GM12864 (cell line): ENCODE measurements at places on chromosomes 7 and 10.
A peak's percentile ranks its signal among the peaks of the same experiment; 100 is the strongest.

DNA sequence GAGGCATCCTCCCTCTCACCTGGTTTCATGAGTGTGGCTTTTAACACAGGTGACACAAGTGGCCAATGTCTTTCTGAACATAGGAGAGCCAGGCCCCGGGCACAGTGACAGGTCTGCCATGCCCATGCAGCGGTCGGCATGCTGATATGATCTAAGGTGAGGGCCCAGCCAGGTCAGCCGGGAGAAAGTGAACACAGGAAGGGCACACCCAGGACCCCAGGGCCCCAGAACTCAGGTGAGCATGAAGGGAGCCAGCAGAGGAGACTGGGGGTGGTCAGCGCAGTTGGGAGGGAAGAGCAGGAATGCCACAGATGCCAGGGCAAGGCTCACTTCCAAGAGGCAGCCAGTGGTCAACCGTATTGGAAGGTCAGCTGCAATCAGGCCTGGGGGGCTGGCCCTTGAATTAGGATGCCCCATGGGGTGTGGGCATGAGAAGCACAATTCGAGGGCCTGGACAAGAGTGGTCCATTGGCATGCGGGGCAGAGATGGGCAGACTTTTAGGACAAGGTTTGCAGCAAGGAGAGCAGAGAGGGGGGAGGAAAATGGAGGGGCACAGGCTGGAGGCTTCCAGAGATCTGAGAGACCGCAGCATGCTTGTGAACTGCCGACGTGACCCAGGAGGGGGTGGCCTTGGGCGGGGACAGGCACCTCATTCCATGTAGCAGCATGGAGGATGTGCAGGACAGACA, 3.9 kb upstream of the INPP5A start:
- DNase-seq: no peak

DNA sequence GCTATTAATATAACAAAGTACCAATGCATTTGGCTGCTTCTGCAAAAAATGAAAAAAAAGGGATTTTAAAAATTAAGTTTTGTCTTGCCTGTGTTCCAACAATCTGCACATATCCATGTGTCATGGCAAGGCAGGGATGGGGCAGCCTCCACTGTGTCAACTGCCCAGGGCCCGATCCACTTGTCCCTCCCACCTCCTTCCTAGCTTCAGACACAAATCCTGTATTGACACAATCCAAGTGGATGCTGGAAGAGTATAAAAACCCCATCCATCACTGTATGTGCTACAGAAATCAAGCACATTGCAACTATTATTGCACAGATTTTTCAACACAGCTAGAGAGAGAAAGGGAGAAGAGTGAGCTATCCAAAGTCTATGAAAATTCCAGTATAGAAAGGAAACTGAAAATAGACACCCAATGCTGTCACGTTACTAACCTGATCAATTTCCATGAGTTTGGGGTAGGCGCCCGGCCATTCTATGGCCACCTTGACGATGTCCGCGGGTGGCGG, 106.4 kb downstream of the ELMO1 start:
- DNase-seq: no peak

- DNase-seq: no peak
Measured at GRCh38 chr7:148395352-148395811, 195.2 kb upstream of the C7orf33 start.

- no peak for DNase-seq
Measured at GRCh38 chr7:128725531-128725930, 13.6 kb upstream of the CALU start.

DNA sequence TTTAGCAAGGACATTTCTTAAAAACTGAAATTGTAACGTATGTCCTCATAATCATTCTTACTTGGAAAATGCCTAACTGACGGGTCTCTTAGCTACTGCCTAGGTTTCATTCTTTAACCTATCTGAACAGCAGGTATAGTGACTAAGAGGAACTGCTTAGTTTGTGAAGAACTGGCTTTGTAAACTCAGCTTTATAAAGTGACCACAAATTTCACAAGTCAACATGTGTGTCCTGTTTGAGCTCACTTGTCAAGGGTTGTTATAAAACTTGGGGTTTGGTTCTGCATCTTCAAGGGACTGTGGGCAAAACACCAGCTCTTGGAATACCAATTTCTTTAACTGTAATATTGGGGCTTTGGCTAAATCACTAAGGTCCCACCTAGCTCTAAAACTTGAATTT, 32.2 kb downstream of the MRPS33 start:
- DNase-seq: no peak

DNA sequence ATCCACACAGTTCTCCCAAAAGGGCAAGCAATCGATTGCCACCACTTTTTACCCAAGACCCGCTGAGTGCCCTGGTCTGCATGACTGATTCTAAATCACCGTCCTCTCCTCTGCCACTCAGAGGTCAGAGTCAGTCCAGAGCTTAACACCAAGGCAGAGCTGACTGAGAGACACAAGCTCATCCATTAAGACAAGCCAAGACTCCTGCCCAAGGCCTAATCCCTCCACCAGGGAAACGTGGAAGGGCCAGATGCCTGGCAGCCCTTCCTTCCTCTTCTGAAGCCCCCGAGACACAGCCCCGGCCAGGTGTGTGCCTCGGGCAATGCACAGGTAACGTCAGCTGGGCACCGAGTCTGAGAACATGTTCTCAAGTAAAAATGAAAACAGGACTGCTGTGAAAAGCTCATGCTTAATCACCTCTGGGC, 51.7 kb downstream of the DIP2C start:
- no peak for DNase-seq

DNA sequence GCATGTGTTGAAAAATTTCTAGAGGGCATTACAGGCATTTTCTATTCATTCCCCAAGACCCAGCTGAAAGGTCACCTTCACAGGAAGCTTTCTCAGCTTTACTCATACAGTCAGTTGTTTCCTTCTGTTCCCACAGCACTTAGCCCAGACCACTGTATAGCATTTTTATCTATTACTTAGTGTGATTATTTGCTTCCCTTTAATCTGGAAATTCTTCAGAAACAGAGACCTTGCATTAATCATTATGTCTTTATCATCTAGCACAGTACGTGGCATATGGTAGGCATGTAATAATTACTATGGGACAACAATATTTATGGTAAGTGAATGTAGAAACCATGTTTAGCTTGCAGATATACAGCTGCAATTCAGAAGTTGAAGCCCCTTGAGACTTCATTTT, 38.2 kb upstream of the CDK6 start:
- DNase-seq: no peak

- DNase-seq: no peak
Measured at GRCh38 chr7:128233471-128233870, 7.6 kb upstream of the LEP start.

DNA sequence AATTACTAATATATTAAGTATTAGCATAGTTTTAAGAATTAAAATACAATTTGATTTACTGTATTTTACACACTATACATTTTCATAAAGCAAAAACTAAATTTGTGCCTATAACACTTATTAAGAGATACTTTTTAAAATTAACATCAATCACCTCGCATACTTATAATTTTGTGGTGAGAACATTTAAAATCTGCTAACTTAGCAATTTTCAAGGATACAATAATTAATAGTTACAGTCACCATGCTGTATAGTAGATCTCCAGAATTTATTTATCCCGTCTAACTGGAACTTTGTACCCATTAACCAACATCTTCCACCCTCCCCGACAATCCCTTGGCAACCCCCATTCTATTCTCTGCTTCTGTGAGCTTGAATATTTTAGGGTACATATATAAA, 47.5 kb downstream of the RELN start:
- DNase-seq: no peak

DNA sequence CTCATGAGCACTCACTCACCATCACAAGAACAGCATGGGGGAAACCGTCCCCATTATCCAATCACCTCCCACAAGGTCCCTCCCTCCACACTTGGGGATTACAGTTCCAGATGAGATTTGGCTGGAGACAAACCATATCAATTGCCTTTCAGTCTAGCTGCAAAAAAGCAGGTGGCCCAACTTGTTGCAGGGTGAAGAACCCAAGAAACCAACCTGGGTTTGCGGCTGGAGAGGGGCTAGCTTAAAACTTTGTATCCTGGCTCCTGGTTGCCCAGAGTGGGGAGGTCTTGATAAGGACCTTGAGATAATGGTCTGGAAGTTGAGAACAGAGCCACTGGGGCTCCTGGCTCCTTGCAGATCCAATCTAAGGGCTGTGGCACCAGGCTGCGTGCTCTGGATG, 122.8 kb upstream of the PCBD1 start:
- DNase-seq: no peak

DNA sequence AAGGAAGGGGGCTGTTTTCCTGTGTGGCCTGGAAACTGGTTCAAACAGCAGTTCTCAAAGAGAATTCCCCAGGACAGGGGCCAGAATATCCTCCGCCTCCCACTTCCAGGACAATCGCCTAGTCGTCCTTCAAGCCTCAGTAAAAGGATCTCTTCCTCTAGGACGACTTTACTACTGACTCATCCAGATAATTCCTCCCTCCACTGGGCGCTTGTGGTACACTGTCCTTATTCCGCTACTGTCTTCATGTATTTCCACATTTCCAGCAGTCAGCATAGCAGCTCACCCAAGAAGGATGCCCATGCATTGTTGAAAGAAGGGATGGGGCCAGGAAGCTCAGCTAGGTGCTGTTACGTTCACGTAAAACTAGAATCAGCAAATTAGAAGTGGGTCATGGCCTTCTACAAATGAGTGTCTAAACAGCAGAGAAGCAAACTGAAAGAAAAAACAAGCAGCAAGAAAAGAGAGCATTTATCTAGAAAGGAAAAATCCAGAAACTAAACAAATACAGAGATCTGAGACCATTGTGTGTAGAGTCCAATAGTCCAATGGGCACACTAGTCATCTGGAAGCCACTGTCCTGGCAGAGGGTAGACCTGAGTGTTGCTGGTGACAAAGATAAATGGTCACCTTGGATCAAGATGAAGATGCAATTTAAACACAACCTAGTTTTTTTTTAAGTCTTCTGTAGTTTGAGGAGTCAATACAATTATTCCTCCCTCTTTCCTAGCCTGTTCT, 26.3 kb downstream of the CLRN3 start:
- no peak for DNase-seq

- peak; percentile 75 for DNase-seq
Measured at GRCh38 chr7:30285536-30286284, 1.3 kb downstream of the ZNRF2 start.

DNA sequence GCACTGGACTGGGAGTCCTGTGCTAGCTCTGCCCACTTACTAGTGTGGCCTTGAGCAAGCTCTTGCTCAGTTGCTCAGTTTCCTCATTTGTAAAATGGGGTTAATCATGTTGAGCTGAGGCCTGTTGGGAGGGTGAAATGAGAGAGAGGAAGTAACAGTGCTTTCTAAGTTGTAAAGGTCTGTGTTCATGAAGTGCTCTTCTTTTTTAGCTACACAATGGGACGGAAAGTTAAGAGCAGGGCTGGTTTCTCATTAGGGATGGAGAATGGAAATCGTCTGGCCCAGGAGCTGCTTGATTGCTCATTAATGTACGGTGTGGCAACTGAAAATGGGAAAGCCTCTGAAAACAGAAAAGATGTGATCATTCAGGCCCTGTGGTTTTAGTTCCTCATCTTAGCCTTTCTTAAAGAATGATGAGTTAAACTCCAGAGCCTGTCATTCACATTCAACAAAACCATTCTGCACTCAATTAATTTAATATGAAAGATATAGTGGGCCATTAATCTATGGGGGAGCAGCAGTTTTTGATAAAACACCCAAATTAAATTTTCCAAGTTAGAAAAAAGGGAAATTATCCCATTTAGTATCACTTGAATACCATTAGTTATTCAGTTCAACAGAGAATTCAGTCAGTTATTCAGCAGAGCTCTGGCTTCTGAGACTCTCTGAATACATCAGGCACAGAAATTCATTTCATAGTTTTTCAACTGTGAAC, 60.5 kb downstream of the SH2D4B start:
- DNase-seq: no peak

DNA sequence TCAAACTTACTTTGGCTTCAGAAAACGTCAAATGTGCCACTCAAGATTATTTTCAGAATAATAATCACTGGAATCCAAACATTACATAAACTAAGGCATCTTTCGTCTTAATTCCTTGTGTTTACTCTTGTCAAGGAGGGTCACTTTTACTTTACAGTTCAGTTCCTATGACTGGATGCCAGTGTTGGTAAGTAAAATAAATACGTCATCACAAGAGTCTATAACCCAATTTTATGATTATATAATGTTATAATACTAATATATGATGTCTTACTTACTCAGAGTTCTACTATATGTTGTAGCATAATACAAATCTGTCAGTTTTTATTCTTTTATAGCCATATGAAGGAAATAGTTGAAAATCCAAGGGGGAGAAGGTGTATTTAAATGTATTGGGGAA, 123.8 kb downstream of the GPR85 start:
- DNase-seq: no peak

GRCh38 chr7:22565315-22565811, 65.4 kb upstream of the STEAP1B start:
- no peak for DNase-seq

DNA sequence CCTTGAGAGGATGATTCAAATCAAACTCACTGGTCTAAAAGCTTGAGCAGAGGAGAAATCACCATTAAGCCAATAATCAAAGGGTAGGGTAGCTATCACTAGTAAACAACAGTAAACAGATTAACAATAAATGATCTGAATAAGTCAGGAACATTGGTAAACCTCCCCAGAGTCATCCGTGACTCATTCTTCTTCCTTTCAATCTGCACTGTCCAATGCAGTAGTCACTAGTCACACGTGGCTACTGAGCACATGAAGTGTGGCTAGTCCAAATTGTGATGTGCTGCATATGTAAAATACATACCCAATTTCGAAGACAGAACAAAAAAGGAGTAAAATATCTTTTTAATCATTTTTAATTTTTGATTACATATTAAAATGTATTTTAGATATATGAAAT, 64.0 kb downstream of the ERCC6 start:
- no peak for DNase-seq

- no peak for DNase-seq
Measured at GRCh38 chr10:3790272-3790671, 5.3 kb upstream of the KLF6 start.

- no peak for DNase-seq
Measured at GRCh38 chr7:116166156-116166555, 44.2 kb upstream of the TES start.

GRCh38 chr7:30276203-30276900, 8.0 kb upstream of the ZNRF2 start:
- DNase-seq: no peak

- DNase-seq: no peak
Measured at GRCh38 chr7:21550821-21551531, 8.1 kb downstream of the DNAH11 start.

GRCh38 chr10:87064651-87065050, 30.0 kb downstream of the GLUD1 start:
- no peak for DNase-seq

- DNase-seq: no peak
Measured at GRCh38 chr7:128923411-128923800, 12.9 kb upstream of the KCP start.

GRCh38 chr10:128943111-128943510, 523.9 kb upstream of the MGMT start:
- DNase-seq: no peak

- no peak for DNase-seq
Measured at GRCh38 chr10:4024516-4025245, 239.7 kb upstream of the KLF6 start.

GRCh38 chr7:92306153-92306552, 60.4 kb downstream of the ANKIB1 start:
- DNase-seq: no peak

- DNase-seq: no peak
Measured at GRCh38 chr10:75648854-75649253, 217.4 kb downstream of the LRMDA start.

GRCh38 chr7:42587806-42588205, 324.1 kb downstream of the C7orf25 start:
- DNase-seq: no peak

- DNase-seq: no peak
Measured at GRCh38 chr10:71743866-71744265, 24.3 kb upstream of the C10orf105 start.

GRCh38 chr7:144835155-144835611, 670 bp downstream of the TPK1 start:
- DNase-seq: no peak
